ENCODE measurements at places on chromosomes 3 and 15. TPM values are rescaled to one million over a fixed set of nuclear protein-coding genes. Genes with fewer than 3 reads are reported as not detected.

Gene DPPA4
- total RNA-seq, result not detected

Gene PCSK6
- 0.72 TPM for total RNA-seq

Gene RBMS3
- 81.1 TPM for total RNA-seq

Gene RNF111
- 21.4 TPM for total RNA-seq

Gene STAC
- 6.5 TPM for total RNA-seq

Gene CD86
- total RNA-seq, result 0.29 TPM

Gene FYTTD1
- total RNA-seq, result 41.3 TPM

Gene TIGIT
- not detected for total RNA-seq

Gene BNC1
- total RNA-seq, result 3.3 TPM

Gene CASR
- not detected for total RNA-seq

Gene LRRK1
- total RNA-seq, result 15.2 TPM

Gene CD200R1L
- total RNA-seq, result not detected

Gene SEMA3F
- 16.5 TPM for total RNA-seq

All from osteoblast (primary cell).